ENCODE measurements at places on chromosomes 5 and 9.

DNA sequence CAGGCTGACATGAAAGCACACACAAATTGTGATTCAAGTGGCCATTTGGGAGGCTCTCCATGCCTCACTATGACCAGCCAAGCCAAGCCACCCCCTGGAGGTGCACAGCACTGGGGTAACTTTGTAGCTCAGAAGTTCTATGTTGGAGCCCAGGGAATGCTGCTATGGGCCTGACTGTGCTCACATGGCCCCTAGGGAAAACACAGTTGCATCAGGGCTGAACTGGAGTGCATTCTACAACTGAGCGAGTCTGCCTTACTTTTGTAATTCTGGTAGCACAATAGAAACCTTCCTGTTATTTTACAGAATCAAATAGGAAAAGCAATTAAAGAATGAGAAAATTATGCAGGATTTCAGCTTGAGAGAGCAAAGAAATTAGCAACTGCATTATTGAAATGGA lies 455.5 kb upstream of the TRPC7 start:
- DNase-seq = no peak

- DNase-seq = no peak
Observed at GRCh38 chr9:89388084-89388867, 70.0 kb downstream of the SECISBP2 start.

- DNase-seq = no peak
Observed at GRCh38 chr5:142073362-142073988, 35.1 kb upstream of the NDFIP1 start.

DNA sequence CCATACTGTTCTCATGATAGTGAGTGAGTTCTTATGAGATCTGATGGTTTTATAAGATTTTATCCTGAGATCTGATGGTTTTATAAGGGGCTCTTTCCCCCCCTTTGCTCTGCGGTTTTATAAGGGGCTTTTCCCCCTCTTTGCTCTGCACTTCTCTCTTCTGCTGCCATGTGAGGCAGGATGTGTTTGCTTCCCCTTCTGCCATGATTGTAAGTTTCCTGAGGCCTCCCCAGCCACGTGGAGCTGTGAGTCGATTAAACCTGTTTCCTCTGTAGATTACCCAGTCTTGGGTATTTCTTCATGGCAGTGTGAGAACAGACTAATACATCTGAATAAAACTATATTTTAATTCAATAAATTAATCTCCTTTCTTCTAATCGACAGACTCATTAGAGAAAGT lies 64.9 kb upstream of the ZSWIM6 start:
- no peak for DNase-seq

- DNase-seq = no peak
Observed at GRCh38 chr9:134060546-134060945, 7.3 kb downstream of the BRD3 start.

- DNase-seq = no peak
Observed at GRCh38 chr9:114397219-114397847, 9.6 kb upstream of the AKNA start.

- no peak for DNase-seq
Observed at GRCh38 chr9:131068076-131068816, 28.1 kb upstream of the AIF1L start.

DNA sequence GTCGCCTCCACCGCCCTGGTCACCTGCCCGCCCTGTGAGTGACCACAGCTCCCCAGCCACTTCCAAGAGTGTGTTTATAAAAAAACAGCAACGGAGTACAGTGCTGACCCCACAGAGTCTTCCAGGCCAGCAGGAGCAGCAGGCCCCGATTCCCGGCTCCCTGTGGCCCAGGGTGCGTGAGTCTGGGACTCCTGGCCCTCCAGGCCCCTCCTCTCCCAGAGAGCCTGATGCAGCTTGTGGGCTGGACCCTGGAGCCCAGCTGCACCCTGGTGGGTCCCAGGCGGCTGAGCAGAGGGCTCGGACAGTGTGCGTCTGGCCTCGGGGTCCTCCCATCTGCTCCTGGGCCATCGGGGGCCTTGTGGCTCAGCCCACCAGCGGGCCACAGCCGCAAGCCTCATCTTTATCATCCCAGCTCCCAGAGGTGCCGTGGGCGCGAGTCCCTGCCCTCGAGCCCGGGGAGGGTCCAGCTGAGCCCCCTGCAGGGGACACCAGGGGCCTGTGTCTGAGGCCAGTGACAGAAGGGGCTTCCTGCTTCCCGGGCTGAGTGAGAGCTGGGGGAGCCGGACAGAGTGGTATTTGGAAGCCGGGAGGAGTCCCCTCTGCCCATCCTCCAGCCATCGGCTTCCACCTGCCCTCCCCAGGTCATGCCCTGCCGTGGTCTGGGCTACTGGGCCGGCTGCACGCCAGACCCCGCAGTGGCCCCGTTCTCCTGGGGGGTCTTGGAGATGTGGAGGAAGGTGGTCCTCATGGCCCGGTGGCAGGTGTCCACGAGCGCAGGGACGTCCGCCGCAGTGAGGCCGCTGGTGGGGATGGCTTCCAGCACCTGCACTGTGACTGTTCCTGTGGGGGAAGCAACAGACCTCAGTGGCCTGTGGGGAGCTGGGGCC lies 10.6 kb downstream of the EGFL7 start:
- DNase-seq = no peak

DNA sequence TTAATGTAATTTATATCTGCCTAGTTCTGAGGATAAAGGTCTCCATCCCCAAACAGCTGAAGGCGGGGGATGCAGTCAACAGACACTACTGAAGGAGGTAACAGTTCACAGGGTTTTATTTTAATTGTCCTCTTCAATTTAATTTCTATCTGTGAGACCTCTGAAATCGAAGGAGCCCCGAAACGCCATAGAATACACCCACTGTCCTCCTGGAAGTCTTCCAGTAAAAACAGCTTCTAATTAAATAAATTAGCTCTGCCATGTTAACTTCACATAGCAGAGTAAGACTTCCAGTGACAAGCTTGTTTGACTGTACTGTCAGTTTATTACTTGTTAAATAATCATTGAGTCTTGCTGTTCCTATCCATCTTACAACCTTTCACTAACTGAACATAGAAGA lies 193.5 kb downstream of the SEC61B start:
- DNase-seq = no peak

GRCh38 chr9:17488662-17489061 lies 90.2 kb upstream of the SH3GL2 start:
- DNase-seq = no peak

DNA sequence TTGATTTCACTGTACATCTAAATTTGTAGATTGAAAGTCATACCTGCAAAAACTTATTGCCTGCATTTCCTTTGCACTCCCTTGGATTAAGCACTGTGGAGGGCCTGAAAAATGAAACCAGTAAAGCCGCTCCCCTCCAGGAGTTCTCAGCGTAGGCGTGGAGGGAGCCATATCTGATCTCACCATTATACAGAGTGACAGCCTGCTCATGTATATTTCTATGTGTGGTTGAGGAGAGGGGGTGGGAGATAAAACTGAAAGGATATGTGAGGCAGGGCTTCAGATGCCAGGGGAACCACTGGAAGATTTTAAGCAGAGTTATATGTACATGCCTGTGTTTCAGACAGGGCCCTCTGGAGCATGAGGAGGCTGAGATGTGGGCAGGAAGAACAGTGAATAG lies 303.0 kb downstream of the MSX2 start:
- no peak for DNase-seq

DNA sequence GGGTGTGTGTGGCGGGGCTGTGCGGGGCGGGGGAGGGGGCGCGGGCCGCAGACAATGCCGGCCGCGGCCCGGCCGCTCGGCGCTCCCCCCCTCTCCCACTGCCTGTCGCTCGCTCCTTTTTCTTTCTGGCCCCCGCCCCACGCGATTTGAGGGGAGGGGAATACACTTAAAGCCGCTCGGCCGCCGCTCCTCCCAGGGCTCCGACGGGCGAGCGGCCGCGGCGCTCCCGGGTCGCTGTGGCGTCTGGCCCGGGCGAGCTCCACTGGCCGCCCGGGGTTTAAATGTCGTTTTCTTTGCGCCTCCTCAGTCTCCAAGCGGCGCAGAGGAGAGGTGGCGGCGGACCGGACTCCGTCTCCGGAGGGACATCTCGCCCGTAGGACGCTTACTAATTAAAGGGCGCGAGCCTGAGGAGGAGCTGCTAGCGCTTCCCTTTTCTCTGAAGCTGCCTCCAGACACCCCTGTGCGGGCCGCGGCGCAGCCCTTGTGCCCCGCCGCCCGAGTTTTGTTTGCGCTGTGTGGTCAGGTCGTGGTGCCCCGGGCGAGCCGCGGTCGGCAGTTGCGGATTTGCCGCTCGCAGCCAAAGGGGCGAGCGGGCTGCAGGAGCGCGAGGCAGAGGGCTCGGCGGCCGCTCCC lies 1.4 kb downstream of the ZSWIM6 start:
- DNase-seq = no peak

DNA sequence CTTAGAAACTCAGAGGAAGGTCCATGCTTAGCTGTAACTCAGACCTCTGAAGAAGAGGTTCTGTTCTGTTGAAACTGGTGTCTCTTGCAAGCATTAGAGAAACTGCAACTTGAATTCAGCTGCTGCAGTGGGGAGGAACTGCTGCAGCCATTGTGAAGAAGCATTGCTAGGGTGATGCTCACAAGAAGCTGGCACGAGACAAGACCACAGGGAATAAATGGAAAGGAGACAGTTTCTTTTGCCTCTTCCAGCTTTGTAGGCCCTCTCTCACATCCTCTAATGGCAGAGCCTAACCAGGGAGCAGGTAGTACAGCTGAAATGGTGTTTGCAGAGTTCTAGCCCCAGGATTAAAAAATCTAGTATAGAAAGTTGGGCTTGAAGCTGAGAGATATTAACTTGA lies 148.0 kb upstream of the DMAC1 start:
- no peak for DNase-seq

DNA sequence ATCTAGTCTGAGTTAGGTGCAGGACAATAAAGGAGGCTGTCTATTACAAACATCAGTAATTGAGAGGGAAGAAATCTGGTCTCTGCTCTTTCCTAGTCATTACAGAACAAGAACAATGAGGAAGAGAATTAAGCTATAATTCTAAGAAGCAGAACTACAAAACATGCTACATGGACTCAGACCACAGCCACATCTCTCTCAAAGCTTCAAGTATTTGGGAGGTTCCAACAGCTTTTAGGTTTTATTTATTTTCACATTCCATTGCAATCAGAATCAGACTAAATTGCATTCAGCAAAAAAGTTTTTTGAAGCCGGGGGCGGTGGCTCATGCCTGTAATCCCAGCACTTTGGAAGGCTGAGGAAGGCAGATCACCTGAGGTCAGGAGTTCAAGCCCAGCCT lies 1.1 kb upstream of the GRPEL2 start:
- no peak for DNase-seq

DNA sequence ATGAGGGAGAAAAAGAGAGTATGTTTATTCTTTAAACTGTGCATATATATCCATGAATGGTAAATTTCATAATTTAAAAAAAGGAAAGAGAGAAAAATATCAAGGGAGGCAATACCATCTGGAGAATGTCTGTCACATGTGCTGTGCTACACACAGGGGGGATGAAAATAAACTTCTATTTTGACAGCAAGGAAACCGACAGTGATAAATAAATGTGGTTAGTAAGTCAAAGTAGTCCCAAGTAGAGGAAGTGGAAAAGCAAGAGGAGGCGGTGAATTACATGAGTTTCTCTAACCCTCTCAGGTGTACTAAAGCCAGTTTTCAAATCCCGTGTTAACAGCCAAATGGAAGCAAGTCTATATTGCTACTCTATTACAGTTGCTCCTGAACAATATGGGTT lies 83.3 kb downstream of the ICE1 start:
- DNase-seq = no peak

- no peak for DNase-seq
Observed at GRCh38 chr5:91464886-91465646, 81.9 kb upstream of the ARRDC3 start.

DNA sequence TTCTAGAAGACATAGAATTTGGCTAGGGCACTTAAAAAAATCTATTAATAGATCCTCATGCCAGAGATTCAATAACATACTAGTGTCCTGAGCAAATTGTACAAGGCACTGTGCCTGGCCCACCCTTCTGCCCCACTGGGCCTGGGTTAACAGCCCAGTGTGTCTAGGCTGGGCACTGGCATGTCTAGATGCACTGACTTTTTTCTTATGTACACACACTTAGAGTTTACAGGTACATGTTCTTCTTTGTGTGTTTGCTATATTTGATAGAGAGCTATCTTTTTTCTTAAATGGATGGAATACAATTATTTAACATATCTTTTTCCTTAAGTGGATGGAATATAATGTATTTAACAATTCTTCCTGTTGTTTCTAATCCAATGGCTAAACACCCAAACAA lies 241.5 kb downstream of the AUH start:
- DNase-seq = no peak

DNA sequence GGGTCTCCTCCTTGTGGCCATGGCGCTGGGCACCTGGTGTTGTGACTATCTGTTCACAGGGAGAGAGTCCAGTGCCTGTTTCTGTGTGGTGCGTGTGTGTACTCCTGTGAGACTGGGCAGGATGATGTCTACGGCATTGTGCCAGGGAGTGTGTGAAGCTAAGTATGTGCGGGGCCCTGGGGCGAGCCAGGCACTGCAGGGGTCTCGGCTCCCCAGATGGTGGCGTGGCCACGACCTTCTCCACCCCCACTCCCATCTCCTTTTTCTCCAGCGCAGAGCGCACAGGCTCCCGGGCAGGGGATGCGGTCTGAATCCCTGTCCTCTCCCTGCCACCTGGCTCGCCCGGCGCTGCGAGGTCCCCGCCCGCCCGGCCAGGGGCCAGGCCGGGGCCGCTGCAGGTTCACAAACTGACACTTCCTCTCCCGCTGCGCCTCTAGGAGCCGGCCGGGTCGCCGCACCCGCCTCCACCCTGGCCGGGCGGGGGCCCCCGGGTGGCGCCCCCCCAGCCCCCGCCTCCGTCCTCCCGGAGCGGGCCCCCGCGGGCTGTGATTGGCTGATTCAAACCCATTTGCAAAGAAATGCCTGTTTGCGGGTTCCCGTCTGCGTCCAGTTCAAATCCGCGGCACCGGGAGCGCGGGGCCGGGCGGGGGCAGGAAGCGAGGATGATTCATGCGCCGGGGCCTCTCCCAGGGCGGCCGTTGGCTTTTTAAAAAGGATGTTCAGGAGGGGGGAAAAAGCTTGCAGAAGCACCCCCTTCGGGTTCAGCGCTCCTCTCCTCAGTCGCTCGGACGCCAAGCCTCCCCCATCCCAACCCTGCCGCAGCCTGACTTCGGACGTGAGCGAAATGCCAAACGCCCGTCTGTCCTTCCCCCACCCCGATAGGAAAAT lies 790 bp downstream of the PHF19 start:
- DNase-seq = no peak

DNA sequence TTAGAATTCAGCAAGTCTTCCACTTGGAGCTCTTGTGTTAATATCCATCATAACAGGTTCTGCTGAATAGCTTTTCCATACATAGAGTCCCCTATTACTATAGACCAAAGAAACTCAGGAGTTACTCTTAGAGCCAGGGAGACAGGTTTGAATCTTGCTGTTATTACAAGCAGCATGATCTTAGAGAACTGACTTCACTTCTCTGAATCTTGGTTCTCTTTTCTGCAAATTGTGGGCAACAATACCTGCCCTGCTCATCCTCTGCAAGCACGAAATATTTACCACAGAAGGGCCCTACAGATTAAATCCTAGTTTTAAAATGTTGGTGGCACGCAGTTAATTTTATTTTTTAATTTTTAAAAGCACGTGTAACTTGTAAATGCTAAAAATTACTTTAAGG lies 111.7 kb downstream of the TLR4 start:
- no peak for DNase-seq

GRCh38 chr5:137833463-137833862 lies 34.2 kb upstream of the MYOT start:
- DNase-seq = no peak

GRCh38 chr9:114225561-114226212 lies 70.3 kb downstream of the COL27A1 start:
- no peak for DNase-seq

- DNase-seq = no peak
Observed at GRCh38 chr5:134798468-134798867, 39.9 kb downstream of the DDX46 start.

GRCh38 chr5:110718311-110718710 lies 8.2 kb downstream of the TMEM232 start:
- no peak for DNase-seq

All from stimulated activated CD4-positive, alpha-beta T cell treated with anti-CD3 and anti-CD28 coated beads, Interleukin-1b, Interleukin-23, amount 100 ng/mL, for 1 hour (primary cell).